ENCODE measurements at places on chromosomes 4 and X.
A peak's percentile ranks its signal among the peaks of the same experiment; 100 is the strongest.

DNA sequence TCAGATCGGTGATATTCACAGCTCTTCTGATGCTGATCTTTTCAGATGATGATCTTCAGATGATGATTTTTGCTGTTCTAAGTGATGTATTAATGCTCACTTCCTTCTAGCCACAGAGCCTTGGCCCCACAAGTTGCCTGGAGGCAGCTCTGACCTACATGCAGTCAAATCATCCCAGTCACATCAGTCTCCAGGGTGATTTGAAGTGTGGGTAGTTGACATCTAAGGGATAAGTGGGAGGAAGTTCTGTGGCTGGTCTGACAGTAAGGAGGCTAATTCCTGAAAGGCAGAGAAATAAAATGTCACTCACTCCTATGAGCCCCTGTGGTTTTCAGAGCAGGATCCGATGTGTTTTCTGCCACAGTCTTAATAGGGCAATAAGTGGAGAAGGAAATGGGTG lies 79.8 kb upstream of the RPL34 start:
- DNase-seq, result no peak

GRCh38 chr4:168274871-168275270 lies 43.7 kb downstream of the DDX60 start:
- no peak for DNase-seq

DNA sequence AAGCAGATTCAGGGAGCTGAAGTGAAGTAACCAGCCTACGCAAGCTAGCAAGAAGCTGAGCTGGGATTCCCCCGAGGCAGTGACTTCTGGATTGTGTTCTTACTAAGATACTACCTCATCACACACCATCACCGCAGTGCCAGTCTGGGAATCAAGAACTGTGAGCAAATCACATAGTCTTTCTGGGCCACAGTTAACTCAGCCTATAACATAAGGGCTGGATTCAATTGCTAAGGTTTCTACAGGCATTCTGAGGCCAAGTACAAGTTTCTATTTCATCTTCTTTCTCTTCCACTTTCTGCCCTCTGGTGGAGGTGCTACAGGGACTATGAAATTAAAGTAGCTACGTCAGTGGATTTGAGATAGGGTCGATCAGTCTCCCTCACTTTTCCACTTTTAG lies 1.4 kb upstream of the CORIN start:
- DNase-seq, result no peak

DNA sequence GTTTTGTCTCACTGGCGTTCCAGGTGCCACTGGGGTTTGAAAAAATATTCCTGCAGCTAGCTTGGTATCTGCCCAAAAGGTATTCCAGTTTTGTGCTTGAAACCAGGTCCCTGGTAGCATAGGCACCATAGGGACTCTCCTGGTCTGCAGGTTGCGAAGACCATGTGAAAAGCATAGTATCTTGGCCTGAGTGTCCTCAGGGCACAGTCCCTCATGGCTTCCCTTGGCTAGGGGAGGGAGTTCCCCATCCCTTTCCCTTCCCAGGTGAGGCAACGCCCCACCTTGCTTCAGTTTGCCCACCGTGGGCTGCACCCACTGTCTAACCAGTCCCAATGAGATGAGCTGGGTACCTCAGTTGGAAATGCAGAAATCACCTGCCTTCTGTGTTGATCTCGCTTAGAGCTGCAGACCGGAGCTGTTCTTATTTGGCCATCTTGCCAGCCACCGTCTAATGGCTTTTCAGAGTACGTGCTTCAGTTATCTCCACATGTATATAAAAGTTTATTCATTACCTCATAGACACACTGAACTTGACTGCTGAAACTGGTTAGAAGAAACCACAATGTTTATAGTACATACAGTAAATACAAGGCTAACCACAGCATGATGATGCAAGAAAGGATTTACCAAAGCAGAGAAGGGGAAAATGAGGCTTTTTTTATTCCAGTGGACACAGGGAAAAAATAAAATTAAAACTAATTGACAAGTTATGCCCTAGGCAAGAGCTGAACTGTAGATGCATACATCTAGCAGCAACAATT lies 10.6 kb downstream of the PBDC1 start:
- DNase-seq, result peak; percentile 96

DNA sequence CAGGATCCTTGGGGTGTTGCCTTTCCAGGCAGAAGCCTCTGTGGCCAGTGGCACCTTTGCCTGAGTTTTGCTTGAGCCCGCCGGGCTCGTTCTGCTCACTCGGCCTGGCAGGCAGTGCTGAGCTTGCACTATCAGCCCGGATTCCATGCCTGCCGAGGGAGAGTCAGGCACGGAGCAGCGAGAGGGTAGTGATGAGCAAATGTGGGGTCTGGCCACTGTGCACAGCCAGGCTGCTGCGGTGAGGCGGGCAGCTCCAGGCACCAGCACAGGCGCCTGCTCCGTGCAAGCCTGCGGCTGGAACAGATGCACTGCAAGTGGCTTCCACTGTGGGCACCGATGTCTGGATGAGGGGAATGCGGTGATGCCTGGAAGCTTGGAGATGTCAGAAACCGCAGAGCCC lies 619.2 kb downstream of the RAPGEF2 start:
- no peak for DNase-seq

- no peak for DNase-seq
Observed at GRCh38 chrX:4277122-4277521, 563.7 kb upstream of the PRKX start.

DNA sequence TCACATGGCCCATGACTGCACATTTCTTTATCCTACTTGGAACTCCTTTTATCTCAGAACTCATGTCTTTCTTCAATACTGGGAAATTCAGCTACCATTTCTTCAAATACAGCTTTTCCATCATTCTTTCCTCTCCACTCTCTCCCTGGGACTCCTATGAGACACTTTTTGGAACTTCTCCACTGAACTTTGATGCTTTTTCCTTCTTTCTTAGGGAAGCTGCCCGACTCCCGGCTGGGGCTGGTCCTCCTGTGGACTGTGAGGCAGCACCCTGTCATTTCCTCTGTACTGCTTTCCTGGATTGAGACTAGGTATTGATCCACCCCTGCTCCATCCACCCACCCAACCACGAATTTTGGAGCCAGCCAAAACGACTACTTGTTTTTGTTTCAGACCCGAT lies 40.0 kb downstream of the ZFYVE28 start:
- DNase-seq, result no peak

DNA sequence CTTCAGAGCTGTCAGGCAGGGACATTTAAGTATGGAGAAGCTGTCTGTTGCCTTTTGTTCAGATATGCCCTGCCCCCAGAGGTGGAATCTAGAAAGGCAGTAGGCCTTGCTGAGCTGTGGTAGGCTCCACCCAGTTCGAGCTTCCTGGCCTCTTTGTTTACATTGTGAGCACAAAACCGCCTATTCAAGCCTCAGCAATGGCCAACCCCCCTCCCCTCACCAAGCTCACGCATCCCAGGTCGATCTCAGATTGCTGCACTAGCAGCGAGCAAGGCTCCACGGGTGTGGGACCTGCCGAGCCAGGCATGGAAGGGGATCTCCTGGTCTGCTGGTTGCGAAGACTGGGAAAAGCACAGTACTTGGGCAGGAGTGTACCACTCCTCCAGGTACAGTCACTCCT lies 59.3 kb downstream of the ZNF674 start:
- DNase-seq, result no peak

DNA sequence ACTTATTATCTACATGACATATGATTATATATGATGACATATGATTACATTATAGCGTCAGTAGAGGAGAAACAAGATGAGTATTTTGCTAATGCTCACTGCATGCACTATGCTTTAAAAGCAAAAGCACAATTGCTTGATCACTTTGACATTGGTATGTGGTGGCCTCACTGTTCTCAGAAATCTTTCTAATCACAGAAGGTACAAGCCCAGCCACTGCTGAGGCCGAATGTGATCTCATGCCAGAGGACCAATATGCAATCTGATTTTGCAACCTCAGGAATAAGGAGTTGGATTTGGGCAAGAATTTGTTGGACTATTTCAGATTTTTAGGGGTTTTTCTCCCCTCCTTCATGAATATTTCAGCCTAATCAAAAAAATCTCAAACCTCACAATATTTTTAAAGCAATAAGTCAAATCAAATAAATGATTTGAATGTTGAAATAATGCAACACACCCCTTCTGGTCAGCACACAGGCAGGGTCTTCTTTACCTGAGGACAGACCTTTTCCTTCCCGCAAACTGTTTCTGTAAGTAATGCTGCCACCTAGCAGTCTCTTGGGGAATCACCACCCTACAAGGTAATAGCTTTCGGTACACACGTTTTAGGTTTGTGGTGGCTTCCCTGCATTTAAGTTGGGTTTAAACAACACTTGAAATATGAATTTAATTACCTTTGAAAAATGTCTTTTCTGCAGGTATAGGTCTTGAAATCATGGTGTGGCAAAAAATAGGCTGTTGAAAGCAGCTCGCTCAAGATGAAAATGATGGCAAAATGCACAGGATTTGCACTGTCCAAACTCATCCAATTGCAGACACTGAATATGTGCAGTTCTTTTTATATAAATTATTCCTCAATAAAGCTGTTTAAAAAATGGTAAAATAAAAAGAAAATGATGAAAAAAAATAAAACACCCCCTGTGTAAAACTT lies 4.8 kb upstream of the CXCL13 start:
- peak; percentile 27 for DNase-seq

GRCh38 chr4:17490575-17491059 lies 21.3 kb downstream of the QDPR start:
- no peak for DNase-seq

DNA sequence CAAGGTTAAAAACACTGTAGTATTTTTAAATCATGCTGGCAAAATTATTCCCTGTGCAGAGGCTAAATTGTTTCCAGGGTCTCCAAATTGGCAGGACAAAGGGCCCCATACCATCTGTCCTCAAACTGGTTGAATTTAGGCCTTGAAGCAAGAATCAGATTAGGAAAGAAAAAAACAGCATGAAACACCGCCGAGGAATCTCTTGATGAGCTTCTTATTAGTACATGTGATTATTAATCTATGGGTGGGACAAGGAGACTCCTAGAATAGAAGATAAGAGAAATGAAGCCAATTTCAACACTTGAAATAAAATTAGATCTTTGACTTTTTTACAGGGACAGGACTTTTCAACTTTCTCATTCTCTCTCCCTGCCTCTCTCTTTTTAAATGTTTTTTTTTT lies 7.1 kb upstream of the CLNK start:
- DNase-seq, result no peak

GRCh38 chr4:36128689-36129088 lies 115.6 kb downstream of the ARAP2 start:
- DNase-seq, result peak; percentile 37

- no peak for DNase-seq
Observed at GRCh38 chr4:151888367-151888866, 127.6 kb upstream of the GATB start.

DNA sequence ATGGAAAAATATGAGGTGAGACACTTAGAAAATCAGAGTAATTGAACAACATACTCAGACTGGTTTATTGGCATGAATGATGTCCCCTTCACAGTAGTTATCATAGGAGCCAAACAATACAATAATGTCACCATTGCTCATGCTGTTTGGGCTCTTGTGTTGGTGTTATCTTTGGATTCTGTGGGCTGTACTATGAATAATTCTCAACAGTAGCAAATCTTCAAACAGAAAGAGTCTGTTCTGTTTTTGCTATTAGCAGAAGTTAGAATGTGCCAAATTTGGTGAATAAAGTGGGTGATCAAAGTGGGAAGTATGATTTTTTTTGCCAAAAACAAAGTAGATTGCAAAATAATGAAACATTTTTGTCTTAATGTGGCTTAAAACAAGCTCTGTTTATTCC lies 58.3 kb downstream of the GRID2 start:
- DNase-seq, result no peak

- no peak for DNase-seq
Observed at GRCh38 chr4:186159613-186160012, 31.8 kb upstream of the CYP4V2 start.

- peak; percentile 20 for DNase-seq
Observed at GRCh38 chrX:133151336-133151735, 54.4 kb upstream of the USP26 start.

DNA sequence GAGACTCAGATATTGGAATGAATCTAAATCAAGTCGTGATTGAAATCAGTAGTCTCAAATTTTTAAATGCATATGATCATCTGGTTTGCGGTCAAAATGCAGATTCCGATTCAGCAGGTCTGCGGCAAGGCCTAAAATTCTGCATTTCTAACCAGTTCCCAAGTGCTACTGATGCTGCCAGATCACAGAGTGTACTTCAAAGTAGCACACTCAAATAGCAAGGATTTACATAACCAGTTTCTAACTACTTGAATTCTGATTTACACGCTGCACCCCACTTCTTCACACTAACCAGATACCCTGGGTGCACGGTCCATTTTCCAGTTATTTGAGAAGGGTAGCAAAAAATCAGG lies 752 bp downstream of the MBTPS2 start:
- no peak for DNase-seq

DNA sequence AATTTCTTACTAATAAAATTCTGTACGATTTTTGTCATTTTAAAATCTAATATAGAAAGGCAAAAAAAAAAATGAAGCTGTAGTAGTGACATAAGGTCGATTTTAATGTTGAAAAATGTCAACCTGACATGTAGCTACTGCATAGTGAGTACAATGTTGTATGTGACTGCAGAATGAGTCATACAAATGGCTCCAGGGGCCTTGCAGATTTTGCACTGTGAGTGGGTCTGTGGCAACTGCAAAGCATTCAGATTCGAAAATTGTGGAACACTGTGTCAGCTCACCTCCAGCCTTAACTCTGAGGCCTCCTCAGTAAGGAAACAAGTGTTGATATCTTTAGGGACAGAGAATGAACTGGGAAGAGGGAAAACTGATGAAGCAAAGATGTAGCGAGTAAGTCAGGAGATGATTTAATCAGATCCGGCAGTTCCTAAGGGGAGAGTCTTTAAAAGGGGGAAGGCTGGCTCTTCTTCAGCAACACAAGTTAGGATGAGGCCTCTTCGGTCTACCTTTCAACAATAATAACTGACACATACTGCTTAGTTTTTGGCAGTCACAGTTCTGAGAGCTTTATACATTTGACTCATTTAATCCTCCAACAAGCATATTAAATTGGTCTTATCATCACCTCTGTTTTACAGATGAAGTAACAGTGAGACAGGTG lies 24.9 kb downstream of the TKTL2 start:
- peak; percentile 34 for DNase-seq

- no peak for DNase-seq
Observed at GRCh38 chr4:108152980-108153379, 15.8 kb downstream of the LEF1 start.

DNA sequence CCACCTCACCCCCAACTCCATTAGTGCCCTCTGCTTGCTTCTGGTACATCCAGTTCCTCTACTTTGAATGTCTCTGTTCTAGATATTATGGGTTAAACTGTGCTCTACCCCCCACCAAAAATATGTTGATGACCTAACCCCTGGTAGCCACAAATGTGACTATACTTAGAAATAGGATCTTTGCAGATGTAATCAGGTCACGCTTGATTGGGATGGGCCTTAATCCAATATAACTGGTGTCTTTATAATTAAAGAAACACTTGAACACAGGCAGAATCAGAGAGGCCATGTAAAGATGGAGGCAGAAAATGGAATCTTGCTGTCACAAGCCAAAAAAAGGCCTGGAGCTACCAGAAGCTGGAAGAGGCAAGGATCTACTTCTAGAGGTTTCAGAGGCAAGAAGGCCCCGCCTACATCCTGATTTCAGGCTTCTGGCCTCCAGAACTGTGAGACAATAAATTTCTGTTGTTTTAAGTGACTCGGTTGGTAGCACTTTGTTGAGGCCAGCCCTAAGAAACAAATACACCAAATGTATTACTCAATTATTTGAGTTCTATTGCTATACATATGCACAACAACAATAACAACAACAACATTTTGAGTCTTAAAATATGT lies 220.0 kb downstream of the PPP3CA start:
- no peak for DNase-seq

- DNase-seq, result no peak
Observed at GRCh38 chrX:151081016-151081415, 95.4 kb upstream of the GPR50 start.

All from H4 (cell line).